WTC11 (cell line): ENCODE measurements at places on chromosomes 3 and 15. TPM values are rescaled to one million over a fixed set of nuclear protein-coding genes. Genes with fewer than 3 reads are reported as not detected.

- H3K27me3 ChIP-seq, result no peaks in the 10 kb centered on the region
- no peak overlapping the region for H3K27ac ChIP-seq
- DNase-seq, result no peak
Observed at GRCh38 chr3:38578551-38578950, 70.9 kb downstream of the SCN5A start.

DNA sequence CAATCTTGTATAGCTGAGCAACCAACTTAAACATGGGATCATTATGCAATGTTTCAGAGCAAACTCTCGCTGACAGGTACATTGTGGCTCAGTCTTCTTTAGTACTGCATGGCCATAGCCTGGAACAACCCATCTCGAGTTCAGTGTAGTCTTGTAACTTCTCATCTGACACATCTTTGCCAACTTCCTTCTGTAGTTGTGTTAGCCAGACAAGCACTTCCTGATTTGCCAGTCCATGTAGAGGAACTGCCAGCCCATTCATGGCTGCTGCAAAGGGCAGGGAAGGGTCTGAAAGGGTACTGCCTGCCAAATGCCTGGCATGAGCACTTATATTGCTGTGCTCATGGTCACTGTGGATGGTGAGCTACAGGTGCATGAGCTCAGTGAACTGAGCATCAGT, 49.2 kb upstream of the CCDC54 start:
- 0 out of 2 replicates have a peak, but pooled peaks cover 3% of the 10 kb centered on the region for H3K4me1 ChIP-seq
- no peak for DNase-seq
- H3K27me3 ChIP-seq, result no peaks in the 10 kb centered on the region

DNA sequence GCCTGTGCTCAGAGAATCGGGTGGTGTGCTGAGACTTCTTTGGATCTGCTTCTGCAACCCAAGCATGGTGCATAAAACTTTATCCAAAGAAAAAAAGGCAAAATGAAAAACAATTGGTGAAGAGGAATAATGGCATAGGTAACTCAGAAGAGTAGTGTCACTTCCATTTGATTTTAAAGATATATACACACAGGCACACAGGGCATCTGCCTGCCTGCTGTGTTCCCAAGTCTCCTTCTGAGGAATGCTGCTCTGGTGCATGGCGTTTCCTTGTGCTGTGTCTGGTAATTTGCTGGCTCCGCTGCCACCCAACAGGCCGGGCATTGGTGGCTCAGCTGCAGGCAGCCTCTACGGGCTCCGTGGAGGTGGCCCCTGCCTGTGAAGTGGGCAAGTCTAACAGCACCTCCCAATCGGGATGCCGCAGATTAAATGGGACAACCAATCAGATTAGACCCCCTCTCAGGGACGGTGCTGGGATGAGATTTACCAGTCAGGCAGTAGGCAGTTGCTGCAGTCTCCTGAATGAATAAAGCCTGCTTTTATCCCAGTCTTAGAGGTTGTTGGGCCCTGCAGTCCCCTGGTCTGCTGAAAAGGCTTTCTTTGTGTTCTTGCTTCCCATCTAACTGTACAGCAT, 253.7 kb upstream of the RASGRP1 start:
- DNase-seq, result no peak
- no peak overlapping the region for H3K4me3 ChIP-seq
- H3K27ac ChIP-seq, result no peak overlapping the region

- DNase-seq, result no peak
- no peak overlapping the region for H3K27ac ChIP-seq
- H3K36me3 ChIP-seq, result peaks cover 15% of the 10 kb centered on the region
Observed at GRCh38 chr15:40722934-40723333, 28.0 kb downstream of the RAD51 start.

DNA sequence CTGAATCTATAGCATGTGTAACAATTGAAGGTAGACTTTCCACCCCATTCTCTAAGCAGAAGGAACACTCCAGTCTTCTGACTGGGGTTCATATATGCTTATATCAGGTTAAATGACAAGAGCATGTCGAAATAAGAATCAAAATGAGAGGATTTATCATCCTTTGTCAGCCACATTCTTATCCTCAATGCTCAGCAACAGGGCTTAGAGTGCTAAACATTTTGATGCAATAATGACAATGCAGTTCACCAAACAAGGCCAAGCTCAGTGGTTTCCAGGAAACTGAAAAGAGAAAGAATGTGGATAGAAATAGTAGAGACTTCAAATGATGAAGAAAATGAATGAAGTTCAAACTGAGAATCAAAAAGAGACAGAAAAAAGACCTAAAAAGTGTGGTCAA, 78.0 kb downstream of the FSIP1 start:
- peaks cover 8% of the 10 kb centered on the region for H3K4me1 ChIP-seq
- no peaks in the 10 kb centered on the region for H3K27me3 ChIP-seq
- no peak overlapping the region for H3K4me3 ChIP-seq
- H3K36me3 ChIP-seq, result no peaks in the 10 kb centered on the region
- H3K27ac ChIP-seq, result peak overlapping the region; percentile 50

GRCh38 chr3:82707035-82707434, 945.6 kb upstream of the GBE1 start:
- no peak overlapping the region for H3K4me3 ChIP-seq
- peak; percentile 31 for DNase-seq
- peaks cover 3% of the 10 kb centered on the region; the same call in 1 of the 2 replicates for H3K27me3 ChIP-seq
- H3K4me1 ChIP-seq, result no peaks in the 10 kb centered on the region
- no peak overlapping the region for H3K27ac ChIP-seq

- peaks cover 4% of the 10 kb centered on the region for H3K36me3 ChIP-seq
- no peak for DNase-seq
- H3K27me3 ChIP-seq, result no peaks in the 10 kb centered on the region
- H3K27ac ChIP-seq, result no peak overlapping the region
Observed at GRCh38 chr3:151119188-151119587, 33.7 kb downstream of the MED12L start.

- no peak for DNase-seq
- H3K27ac ChIP-seq, result no peak overlapping the region
- H3K4me1 ChIP-seq, result peaks cover 26% of the 10 kb centered on the region
- H3K4me3 ChIP-seq, result peak overlapping the region; percentile 82
Observed at GRCh38 chr3:49170744-49171118, 667 bp upstream of the KLHDC8B start.

GRCh38 chr3:150365132-150365604, 42.9 kb upstream of the TSC22D2 start:
- H3K27ac ChIP-seq, result no peak overlapping the region
- H3K4me3 ChIP-seq, result no peak overlapping the region

- H3K27ac ChIP-seq, result no peak overlapping the region
- H3K27me3 ChIP-seq, result peaks cover 2% of the 10 kb centered on the region; the same call in 1 of the 2 replicates
- peaks cover 67% of the 10 kb centered on the region for H3K36me3 ChIP-seq
- H3K4me1 ChIP-seq, result no peaks in the 10 kb centered on the region
- no peak for DNase-seq
Observed at GRCh38 chr3:2516762-2517441, 418.2 kb downstream of the CNTN4 start.

DNA sequence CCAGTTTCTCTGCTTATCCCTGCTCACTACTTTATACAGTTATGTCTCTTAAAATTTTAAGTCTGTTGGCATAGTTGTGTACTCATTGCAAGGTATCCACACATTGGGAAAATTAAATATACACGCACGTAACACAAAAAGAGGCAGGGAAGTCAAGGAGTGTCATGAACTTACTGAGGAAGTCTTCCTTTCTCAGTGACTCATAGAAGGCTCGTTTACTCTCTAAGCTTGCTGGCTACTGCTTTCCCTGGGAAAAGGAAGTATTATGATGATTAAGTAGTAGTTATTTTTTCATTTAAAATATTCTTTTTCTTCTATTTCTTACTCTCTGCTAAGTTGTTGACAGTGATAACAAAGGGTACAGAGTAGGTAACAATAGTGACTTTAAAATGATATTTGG, 287.3 kb downstream of the UBE2E2 start:
- peaks cover 13% of the 10 kb centered on the region for H3K36me3 ChIP-seq
- H3K27ac ChIP-seq, result peak overlapping the region; percentile 73; the same call in 1 of the 2 replicates
- H3K4me1 ChIP-seq, result peaks cover 17% of the 10 kb centered on the region
- no peak overlapping the region for H3K4me3 ChIP-seq
- no peaks in the 10 kb centered on the region for H3K27me3 ChIP-seq

- no peak overlapping the region for H3K4me3 ChIP-seq
- H3K4me1 ChIP-seq, result no peaks in the 10 kb centered on the region; the same call in 1 of the 2 replicates
- H3K27ac ChIP-seq, result peak overlapping the region; percentile 6; the same call in 1 of the 2 replicates
- peaks cover 68% of the 10 kb centered on the region for H3K36me3 ChIP-seq
- no peaks in the 10 kb centered on the region for H3K27me3 ChIP-seq
Observed at GRCh38 chr15:98943601-98944151, 63.9 kb downstream of the PGPEP1L start.

- H3K27ac ChIP-seq, result no peak overlapping the region
- H3K36me3 ChIP-seq, result peaks cover 4% of the 10 kb centered on the region
- no peak for DNase-seq
- peaks cover 6% of the 10 kb centered on the region; the same call in 1 of the 2 replicates for H3K4me1 ChIP-seq
Observed at GRCh38 chr15:37691911-37692310, 242.5 kb upstream of the TMCO5A start.

DNA sequence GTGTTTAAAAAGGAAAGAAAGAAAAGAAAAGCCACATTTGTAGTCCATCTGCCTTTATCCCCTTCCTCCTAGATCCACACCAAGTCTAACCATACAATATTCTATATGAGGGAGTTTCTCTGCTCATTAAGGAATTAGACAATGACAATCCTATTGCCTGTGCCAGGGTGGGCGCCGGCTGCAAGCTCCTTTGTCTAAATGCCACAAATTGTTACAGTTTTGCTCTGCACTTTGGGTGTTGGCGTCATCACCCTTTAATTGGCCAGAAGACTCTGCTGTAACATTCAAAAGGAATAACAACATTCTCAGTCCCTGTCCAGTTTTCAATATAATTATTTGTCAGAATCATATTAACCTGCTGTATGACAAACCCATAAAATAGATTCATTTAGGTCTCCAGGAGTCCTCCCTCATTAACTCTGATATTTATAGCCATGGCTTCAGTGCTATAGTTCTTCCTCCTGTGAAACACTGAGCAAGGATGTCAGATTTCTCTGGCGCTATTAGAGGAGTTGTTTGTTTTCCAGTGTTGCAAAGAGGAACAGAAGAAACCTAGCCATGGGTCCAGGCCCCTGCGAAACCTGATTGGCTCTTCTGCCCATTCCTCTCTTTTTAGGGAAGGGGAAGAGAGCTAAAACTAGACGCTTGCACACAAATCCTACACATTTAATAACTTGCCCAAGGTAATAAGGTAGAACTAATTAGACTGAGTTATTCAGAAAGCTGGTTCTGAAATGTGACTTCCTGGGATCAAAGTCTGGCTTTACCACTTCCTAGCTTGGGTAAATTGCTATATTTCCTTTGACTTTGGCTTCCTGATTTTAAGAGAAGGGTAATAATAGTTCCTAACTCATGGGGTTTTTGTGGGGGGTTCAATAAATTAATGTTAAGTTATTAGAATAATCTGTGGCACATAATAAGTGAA, 112.4 kb downstream of the CD47 start:
- no peaks in the 10 kb centered on the region for H3K36me3 ChIP-seq
- DNase-seq, result no peak
- H3K4me1 ChIP-seq, result peaks cover 5% of the 10 kb centered on the region
- no peak overlapping the region for H3K27ac ChIP-seq

DNA sequence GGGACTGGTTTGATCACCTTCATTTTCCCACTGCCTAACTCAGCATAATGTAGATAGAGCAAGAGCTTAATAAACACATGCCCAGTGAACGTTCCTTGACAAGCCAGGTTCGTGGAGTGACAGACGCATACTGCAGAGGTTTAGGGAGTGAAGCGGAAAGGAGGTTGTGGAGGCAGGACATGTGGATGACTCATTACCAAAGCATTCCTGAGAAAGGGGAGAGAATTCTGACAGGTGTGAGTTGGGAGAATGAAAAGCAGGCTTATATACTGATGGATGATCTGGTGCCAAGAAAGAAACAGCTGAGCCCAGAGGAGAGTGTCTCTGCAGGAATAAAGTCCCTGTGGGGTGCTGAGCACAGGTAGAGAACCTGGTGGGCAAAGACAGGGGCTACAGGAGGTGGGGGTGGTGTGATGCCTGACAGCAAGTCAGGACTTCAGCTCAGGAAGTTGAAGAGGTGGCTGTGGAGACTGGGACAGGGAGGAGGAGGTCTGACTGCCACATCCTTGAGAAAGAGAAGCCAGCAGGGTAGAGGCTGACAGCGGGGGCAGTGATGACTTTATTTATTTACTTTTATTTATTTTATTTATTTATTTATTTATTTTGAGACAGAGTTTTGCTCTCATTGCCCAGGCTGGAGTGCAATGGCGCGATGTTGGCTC, 2.4 kb upstream of the RPL29 start:
- H3K4me1 ChIP-seq, result peaks cover 40% of the 10 kb centered on the region
- no peak for DNase-seq
- no peaks in the 10 kb centered on the region for H3K27me3 ChIP-seq

DNA sequence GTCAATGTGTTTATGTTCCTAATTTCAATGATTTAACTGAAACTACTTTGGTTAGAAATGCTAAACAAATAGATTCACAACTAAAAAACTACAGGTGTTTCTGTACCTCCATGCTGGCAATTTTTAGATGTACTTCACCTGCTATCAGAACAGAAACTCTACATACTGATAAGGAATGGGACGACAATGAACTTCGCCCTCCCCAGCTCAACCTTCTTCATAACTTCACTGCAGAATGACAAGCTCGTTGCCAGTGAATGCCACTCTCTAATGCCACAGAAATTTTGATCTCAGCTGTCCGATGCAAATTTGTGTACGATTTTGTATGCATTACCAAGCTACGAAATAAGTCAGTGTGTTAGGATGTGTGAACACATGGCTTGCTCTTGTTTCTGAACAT, 133.4 kb downstream of the FOXP1 start:
- no peak overlapping the region for H3K4me3 ChIP-seq
- H3K4me1 ChIP-seq, result peaks cover 37% of the 10 kb centered on the region
- H3K36me3 ChIP-seq, result no peaks in the 10 kb centered on the region
- H3K27ac ChIP-seq, result no peak overlapping the region
- no peak for DNase-seq
- H3K27me3 ChIP-seq, result no peaks in the 10 kb centered on the region

DNA sequence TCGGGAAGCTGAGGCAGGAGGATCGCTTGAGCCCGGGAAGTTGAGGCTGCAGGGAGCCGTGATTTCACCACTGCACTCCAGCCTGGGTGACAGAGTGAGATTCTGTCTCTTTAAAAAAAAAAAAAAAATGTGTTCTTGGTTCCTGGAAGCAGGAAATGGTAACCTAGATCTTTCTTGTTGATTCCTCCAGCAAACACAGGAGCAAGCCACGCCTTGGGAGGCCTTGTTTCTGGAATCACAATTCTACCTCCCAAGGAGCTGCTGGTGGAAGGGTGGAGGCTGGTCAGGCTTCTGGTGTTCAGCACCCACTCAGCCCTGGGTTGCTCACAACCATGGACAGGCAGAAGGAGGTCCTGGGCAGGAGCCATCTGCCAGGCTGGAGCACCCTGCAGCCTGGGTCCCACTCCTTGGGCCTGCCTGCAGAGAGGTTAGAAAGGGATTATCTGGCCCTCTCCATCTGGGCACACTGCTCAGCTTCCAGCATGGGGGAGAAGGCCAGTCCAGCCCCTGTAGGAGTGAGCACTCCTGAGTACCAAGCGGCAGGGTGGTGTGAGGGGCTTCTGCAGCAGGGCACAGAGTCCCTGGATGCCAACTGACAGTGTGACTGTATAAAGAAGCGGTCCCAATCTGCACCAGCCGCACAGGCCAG, 65.6 kb downstream of the ABTB1 start:
- peaks cover 8% of the 10 kb centered on the region for H3K27me3 ChIP-seq
- no peak overlapping the region for H3K27ac ChIP-seq
- H3K4me1 ChIP-seq, result peaks cover 18% of the 10 kb centered on the region
- no peak for DNase-seq
- H3K36me3 ChIP-seq, result no peaks in the 10 kb centered on the region
- H3K4me3 ChIP-seq, result no peak overlapping the region

Gene MST1R
- 5.1 to 6.2 TPM (median 5.6 TPM) in 3 replicates for total RNA-seq

Gene SCAMP5
- total RNA-seq, result 65.7 to 70.1 TPM (median 67.0 TPM) in 3 replicates

Gene SLC25A26
- total RNA-seq, result 29.1 to 31.0 TPM (median 30.2 TPM) in 3 replicates

Gene DCP1A
- 16.4 to 19.1 TPM (median 17.4 TPM) in 3 replicates for total RNA-seq

Gene SLC35G2
- 3.3 to 3.6 TPM (median 3.6 TPM) in 3 replicates for total RNA-seq

Gene IMPG2
- total RNA-seq, result 0.02 to 0.09 TPM (median 0.04 TPM) in 3 replicates

Gene DOCK3
- total RNA-seq, result 5.2 to 5.6 TPM (median 5.5 TPM) in 3 replicates

Gene SPINK8
- not detected in 3 replicates for total RNA-seq

Gene STARD5
- total RNA-seq, result 6.3 to 7.2 TPM (median 6.8 TPM) in 3 replicates

Gene MAPKAPK3
- total RNA-seq, result 52.7 to 60.2 TPM (median 54.4 TPM) in 3 replicates

Gene ACTRT3
- total RNA-seq, result 2.3 to 2.7 TPM (median 2.4 TPM) in 3 replicates

Gene LRRC31
- total RNA-seq, result not detected in 3 replicates
